Astrocyte of the spinal cord (primary cell): ENCODE measurements at places on chromosomes 16 and 17.

DNA sequence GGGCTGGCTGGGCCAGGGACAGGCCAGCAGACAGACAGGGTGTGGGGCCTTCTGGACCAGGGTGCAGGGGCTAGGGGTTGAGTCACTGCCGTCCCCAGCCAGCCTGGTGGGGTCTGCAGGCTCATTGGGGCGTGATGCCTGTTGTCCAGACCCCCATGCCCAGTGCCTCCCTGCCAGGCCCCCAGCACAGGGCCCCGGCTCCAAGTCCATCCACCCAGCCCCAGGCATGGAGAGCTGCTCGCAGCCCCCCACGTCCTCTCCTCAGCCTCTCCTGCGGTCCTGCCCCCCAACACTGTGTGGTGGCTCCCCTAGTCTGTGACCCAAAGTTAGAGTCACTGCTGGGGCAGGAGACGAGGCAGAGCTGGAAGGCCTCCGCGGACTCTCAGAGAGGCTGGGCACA lies 7.0 kb upstream of the PKMYT1 start:
- no peak for DNase-seq

DNA sequence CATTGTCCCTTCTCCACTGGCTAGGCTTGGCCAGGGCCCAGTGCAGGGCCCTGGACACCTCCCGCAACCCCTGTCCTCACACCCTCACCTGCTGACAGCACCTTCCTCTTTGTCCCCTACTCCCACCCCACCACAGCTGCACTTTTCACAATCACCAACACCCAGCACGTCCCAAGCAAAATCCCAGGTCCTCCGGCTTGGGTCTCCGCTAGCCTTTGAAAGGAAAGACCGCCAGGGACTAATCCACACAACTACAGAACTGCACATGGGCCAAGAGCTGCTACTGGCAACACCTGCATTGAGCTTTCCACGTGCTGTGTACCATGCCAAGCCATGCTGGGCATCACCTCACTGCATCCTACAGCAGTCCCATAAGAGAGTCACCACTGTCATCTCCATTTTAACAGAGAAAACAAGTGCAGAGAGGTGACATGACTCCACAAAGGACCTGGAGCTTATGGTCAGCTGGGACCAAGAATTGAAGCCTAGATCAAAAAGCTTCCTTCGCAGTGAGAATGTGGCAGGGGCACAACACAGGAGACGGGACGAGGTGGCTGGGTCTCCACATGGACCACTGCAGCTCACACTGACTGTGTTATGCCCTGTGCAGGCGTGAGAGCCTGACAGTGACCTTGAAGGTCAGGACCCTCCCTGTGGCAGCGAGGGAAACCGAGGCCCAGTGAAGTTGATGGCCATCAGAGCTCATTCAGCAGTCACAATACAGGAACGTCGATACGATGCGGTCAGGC lies 22.5 kb downstream of the FBXO31 start:
- no peak for DNase-seq

GRCh38 chr17:35666967-35667532 lies 64.4 kb upstream of the RASL10B start:
- DNase-seq, result no peak

- DNase-seq, result no peak
These were observed 9.2 kb downstream of the ARHGAP27 start for GRCh38 chr17:45423304-45423974.

DNA sequence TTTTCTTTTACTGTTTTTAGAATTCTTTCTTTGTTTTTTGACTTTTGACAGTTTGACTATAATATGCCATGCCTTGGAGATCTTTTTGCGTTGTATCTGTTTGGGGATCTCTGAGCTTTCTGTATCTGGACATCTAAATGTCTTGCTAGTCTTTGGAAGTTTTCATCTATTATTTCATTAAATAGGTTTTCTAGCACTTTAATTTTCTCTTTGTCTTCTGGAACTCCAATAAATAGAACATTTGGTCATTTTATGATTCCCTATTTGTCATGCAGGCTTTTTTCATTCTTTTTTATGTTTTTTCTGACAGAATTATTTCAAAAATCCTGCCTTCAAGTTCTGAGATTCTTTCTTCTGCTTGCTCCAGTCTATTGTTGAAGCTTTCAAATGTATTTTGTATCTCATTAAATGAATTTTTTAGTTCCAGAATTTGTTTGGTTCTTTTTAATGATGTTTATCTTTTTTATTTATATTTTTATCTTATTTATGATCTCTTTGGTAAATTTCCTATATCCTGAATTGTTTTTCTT lies 201.4 kb downstream of the CHD9NB start:
- DNase-seq, result no peak

DNA sequence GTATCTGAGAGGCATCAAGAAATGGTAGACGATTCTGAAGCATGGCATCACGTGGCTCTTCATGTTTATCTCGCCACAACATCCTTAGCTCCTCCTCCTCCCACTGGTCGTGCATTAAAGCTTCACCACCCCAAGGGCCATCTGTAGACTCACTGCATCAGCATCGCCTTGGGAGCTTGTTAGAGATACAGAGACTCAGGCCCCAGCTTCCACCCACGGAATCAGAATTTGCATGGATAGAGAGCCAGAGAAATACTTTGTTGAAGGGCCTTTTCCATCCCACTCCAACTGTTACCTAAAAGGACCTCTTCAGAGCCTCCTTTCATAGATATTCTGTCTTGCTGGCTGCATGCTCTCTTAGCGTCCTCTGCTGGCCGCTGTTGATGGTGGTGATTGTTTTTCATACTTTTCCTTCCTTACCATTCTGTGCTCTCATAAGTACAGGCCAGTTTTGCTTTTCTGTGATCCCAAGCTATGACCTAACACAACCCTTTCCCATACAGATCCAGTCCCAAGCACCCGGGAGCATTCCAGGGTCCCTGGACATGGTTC lies 1049.4 kb upstream of the EEF2KMT start:
- DNase-seq, result no peak

DNA sequence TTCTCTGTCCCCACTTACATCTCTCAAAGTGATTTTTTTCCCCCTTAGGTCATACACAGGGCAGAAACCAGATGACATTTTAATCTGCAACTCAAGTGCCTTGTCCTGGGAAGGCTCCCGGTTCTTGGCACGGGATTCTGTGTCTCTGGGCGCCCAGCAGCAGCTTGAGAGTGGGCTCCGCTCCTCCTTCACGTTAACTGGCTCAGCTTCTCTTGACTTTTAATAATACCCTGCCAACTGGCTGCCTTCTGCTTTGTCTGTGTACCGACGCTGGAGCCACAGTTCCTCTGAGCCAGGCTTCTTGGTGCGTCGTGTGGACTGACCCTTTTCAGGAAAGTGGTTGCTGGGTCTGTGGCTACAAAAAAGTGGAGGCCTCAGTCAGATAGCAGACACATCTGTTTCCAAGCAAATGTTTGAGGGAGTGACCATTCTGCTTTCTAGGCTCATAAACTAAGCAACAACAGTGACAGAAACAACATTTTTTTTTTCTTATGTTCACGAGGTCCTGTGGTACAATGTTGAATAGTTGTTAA lies 64.9 kb downstream of the IRF8 start:
- no peak for DNase-seq

- no peak for DNase-seq
These were observed 19.4 kb downstream of the CLUH start for GRCh38 chr17:2691965-2692780.

GRCh38 chr16:83911290-83911689 lies 12.4 kb downstream of the MLYCD start:
- DNase-seq, result no peak

DNA sequence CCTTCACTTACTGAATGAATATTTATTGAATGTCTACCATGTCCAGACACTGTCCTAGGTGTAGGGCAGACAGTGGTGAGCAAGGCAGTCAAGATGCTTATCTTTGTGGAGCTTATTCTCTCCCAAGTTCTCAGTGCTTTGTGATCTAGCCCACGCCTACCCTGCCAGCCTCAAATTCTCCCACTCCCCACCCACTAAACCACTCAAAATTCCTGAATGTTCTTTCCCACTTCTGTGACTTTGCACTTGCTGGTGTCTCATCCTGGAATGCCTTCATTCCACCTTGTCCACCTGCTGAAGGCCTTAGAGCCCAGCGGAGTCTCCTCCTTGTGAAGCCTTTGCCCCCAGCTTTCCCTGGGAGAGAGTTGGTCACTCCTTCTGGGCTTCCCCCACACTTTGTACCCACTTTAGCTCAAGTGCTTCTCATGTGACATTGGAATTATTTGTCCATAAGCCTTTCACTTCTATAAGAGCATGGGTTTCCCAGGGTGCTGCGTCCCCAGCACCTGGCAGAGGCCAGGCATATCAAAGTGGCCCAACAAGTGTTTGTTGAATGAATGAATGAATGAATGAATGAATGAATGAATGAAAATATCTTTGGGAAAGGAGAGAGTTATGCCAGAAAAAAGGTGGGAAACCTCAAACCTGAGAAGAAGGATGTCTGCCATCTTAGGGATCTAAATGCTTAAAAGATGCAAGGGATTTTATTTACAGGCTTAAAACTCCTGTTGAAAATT lies 23.0 kb downstream of the CCDC182 start:
- DNase-seq, result no peak

GRCh38 chr17:71438631-71439146 lies 682.1 kb upstream of the SOX9 start:
- peak; percentile 96 for DNase-seq
